T-helper 22 cell (primary cell): ENCODE measurements at places on chromosomes 11 and 22.

DNA sequence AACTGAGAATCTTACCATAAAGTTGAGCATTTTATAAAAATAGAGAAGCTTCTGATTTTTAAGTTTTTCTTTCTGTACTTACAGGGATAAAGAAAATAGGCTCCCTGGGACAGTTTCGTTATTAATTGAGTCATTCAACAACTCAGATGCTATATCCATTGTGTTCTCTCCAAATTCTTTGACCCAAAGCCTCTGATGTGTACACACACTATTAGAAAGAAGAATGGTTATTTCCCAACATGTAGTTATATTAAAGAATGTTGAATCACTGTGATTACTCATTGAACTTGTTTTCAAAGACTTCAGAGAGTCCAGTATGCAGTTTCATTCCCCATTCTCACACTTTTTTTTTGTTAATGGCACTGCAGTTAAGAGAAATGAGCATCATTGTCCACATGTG is 734.3 kb upstream of the ARHGAP42 start:
- no peak for DNase-seq

DNA sequence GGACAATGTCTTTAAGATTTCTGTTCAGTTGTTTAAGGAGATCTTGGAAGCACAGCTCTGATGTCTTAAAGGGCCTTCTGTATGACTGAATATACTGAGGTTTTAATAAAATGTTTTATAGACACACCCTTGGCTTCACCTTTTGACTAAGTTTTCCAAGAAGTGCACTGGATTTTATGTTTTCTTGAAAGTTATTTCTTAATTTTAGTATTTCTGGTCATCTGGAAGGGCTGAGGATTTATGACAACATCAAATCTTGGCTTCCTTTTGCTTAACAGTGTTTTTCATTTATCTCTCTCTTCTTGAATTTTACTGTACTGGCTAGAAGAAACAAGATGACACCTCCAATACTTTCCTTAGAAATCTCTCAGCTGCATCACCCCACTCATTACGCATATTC is 2423.4 kb downstream of the LRRC4C start:
- no peak for DNase-seq

- DNase-seq, result no peak
Observed at GRCh38 chr11:12556788-12557384, 117.3 kb upstream of the TEAD1 start.

GRCh38 chr11:112614605-112615004 is 346.6 kb upstream of the NCAM1 start:
- no peak for DNase-seq

- no peak for DNase-seq
Observed at GRCh38 chr22:39845529-39845928, 48.0 kb downstream of the ENTHD1 start.

DNA sequence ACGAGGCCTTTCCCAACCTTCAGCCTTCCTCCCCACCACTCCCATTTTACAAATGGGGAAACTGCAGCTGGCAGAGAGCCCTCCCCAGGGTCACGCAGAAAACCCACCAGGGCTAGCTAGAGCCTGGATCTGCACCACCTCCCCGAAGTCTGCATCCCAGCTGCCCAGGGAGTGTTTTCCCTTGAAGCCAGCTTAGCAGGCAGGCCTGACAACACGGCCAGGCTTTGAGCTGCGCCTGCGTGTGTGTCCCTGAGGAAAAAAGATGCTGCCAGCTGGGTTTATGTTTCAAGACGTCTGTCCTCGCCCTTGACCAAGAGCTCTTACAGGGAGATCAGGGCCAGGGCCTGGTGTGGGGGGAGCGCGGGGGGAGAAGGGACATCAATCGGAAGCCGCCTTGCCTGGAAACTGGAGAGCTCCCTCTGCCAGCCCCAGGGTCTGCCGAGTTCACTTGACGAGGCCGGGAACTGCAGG is 20.3 kb downstream of the WNT11 start:
- DNase-seq, result no peak

- DNase-seq, result no peak
Observed at GRCh38 chr22:38870791-38871359, 1.1 kb downstream of the CBX6 start.

- DNase-seq, result no peak
Observed at GRCh38 chr22:22870577-22871404, 16.8 kb upstream of the IGLL5 start.

DNA sequence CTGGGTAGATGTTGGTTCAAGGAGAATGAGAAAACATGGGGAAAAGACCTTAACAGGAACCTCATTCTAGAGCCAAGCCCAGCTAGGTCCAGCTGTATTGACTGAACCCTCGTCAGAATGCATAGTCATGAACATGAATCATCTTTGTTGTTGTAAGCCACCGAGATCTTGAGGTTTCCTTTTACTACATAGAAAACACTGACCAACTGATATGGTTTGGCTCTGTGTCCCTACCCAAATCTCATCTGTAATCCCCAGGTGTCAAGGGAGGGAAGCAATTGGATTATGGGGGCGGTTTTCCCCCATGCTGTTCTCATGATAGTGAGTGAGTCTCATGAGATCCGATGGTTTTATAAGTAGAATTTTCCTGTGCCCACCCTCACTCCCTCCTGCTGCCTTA is 19.4 kb upstream of the PHOX2A start:
- DNase-seq, result no peak

DNA sequence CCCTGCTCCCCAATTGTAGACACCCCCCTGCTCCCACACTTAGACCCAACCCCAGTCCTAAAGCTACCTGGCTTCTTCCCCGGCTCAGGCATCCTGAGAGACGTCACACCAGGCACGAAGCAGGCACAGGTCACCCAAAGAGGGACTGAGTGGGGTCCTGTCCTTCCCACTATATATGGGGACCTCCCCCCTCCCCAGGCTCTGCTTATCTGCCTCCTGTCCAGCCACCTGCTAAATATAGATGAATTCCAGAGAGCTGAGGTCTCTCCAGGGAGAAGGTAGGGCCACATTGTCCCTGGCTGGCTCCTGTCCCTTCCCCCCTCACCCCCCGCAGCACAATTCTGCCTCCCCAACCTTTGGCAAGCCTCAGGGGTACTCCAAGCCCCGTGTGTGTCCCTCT is at the start of gene MYBPC3:
MYBPC3 (minus strand) TSS at position 147 of the 400 bp plus-strand sequence; CDS start at position 92, 55 bp downstream.
- no peak for DNase-seq

GRCh38 chr22:35443790-35444684 is 44.1 kb downstream of the MCM5 start:
- DNase-seq, result no peak

DNA sequence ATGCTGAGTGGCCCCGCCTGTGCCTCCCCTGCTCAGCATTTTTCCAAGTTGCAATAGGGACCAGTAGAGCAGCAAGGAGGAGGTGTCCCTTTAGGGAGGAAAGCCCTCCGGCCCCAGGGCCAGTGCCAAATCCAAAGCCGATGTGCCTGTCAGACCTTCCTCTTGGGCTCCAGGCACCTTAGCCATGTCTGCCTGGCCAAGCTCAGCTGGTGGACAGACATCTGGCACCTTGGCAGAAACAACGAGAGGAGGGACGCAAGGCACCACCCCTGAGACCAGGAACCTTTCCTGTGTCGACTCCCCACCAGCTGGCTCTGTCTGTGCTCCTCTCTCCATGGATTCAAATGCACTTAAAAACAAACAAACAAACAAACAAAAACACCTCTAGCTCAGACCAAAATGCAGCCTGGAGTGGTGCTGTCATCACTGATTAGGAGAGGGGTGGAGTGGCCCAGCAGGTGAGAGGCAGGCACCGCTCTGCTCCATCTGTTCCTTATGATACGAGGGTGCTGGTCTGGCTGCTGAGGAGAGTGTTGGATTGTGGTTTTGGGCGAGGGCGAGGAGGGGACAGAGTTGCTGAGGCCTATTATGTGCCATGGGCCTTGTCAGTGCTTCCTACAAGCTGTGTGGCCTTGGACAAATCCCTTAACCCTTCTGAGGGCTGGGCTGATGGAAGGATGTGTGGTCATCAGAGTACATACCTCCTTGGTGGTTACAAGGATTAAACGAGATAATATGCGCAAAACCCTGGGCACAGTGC is 46.2 kb downstream of the TP53I11 start:
- no peak for DNase-seq

- DNase-seq, result no peak
Observed at GRCh38 chr11:69923196-69923595, 104.0 kb upstream of the FGF3 start.

- DNase-seq, result no peak
Observed at GRCh38 chr11:113174882-113175281, 139.5 kb upstream of the TTC12 start.

DNA sequence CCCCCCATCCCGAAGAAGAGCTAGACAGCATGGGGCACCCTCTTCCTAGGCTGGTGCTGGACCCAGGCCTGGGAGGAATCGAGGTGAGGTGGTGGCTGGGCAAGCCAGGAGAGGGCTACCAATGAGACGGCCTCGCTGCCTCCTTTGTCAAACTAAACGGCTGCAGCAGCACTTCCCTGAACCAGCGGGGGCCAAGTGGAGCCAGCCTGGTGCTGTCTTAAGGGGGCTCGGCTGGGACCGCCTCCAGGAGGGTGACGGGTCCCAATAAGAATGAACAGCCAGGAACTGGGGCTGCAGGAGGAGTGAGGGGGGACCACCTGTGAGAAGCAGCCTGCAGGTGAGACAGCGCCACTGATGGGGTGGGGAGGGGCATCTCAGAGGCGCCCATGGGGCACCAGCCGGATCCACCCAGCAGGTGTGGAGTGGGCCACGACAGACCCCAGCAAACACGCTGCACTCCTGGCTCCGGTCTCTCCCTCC is 17.1 kb downstream of the IFT27 start:
- no peak for DNase-seq

- DNase-seq, result no peak
Observed at GRCh38 chr11:13692172-13692571, 23.7 kb downstream of the FAR1 start.

- DNase-seq, result no peak
Observed at GRCh38 chr22:38792833-38793232, 1.1 kb downstream of the DNAL4 start.

DNA sequence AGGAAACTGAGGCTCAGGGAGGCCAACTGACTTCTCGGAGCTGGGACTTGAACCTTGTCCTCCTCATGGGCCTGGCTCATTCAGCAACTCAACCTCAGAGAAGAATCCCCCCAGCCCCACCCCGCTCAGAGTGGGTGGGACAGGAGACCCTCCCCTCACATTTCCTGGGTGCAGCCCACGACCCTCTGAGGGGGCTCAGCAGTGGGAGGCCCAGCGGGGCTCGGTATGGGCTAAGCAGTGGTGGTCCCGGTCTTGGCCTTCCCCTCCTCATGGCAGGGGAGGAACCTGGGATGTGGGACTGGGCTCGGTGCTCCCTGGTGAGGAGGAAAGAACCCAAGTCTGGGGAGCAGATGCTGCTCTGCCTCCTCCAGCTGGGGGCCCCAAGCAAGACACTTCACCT is 14.2 kb upstream of the CABP7 start:
- DNase-seq, result no peak

DNA sequence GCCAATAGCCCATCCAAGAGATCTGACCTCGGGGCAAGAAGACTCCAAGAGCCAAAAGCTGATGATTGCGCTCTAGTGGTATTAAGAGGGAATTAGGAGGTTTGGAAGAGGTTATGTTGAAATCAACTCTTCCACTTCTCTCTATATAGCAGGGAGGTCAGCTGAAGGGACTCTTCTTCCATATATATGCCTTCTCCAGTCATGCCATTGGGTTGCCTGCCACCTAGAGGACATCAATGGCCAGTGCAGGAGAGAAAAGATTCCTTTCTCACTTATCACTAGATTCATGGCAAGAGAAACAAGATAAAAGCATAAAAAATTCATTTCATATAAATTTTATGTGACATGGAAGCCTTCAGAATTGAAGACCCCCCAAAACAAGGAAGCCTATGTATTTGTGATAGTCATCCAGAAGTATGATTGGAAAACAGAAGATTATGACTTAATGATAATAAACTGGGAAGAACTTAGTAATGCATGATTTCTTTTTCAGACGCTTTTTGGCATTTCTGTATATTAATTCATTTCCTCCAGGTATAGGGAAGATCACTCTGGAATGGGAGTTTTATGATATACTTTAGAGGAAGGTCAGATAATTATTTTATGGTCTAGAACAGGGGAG is 435.1 kb upstream of the DDI1 start:
- no peak for DNase-seq

GRCh38 chr22:37229805-37230672 is 14.0 kb downstream of the RAC2 start:
- DNase-seq, result peak; percentile 93

DNA sequence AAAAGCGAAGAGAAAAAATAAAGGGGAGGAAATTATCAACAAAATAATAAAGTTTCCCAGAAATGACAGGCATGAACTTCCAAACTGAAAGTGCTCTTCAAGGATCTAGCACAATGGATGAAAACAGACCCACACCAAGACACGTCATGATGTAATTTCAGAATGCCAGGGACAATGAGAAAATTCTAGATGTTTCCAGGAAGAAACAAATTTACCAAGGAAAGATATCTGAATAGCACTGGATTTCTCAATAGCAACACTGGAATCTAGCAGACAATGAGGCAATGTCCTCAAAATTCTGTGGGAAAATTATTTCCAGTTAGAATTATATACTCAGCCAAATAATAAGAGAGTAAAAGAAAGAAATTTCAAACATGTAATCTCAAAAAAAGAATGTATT is 46.0 kb downstream of the DENND5A start:
- DNase-seq, result no peak

GRCh38 chr11:36441610-36442208 is 68.4 kb downstream of the TRAF6 start:
- no peak for DNase-seq

DNA sequence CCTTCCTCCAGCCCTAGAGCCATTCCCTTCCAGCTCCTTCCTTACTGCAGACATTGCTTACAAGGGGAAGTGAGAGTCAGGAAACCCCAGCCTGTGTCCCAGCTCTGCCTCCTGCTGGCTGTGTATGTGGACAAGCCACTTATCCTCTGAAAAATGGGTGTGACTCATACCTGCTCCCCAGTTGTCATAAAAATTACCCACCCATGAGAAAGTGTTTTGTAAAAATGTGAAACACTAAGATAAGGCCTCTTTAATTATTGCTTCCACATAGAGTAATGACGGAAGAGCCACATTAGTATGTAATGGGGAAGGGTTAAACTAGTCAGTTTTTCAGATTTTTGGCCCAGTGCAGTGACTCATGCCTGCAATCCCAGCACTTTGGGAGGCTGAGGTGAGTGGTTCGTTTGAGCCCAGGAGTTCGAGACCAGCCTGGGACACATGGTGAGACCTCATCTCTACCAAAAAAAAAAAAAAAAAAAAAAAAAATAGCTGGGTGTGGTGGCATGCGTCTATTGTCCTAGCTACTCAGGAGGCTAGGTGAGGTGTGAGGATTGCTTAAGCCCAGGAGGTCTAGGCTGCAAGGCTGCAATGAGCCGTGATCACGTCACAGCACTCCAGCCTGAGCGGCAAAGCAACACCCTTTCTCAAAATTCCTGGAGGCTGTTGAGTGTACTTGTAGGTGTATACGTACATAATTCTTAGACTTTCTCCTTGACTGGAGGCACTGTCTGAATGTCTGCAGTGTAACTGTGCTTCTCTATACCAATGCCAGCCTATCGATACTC is 84.9 kb downstream of the CTTN start:
- no peak for DNase-seq

GRCh38 chr11:69115586-69116560 is 39.9 kb upstream of the SMIM38 start:
- DNase-seq, result no peak

GRCh38 chr11:69005183-69005630 is 7.8 kb downstream of the MRGPRF start:
- DNase-seq, result no peak
